ENCODE measurements at places on chromosomes 7 and 10.
A peak's percentile ranks its signal among the peaks of the same experiment; 100 is the strongest.

GRCh38 chr7:38630720-38631673, at the start of gene AMPH:
AMPH (minus strand) TSS chr7:38631373; CDS start chr7:38631351, 22 bp downstream.
- no peak for DNase-seq

DNA sequence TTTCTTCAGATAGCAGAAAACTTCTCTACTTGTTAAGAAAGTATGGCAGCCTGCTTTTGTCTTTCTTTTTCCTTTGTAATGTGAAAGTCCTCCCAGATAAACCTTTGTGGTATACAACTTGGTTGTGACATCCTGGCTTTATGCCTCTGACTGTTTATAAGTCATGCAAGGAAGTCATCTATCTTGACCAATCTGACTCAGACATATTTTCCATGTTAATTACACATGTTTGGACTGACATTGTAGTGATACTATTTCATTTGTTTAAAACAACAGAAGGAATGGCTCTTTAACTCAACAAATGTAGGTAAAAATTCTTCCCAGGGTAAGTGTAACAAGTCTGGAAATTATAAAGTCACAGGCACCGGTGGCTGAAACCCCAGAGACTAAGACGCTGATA, 341.6 kb upstream of the MEOX2 start:
- DNase-seq: no peak

- DNase-seq: no peak
Measured at GRCh38 chr7:15679306-15679705, 7.2 kb downstream of the MEOX2 start.

GRCh38 chr7:151011097-151011409, 13.2 kb downstream of the ATG9B start:
- no peak for DNase-seq

- DNase-seq: no peak
Measured at GRCh38 chr7:112290065-112290464, 83.6 kb downstream of the ZNF277 start.

DNA sequence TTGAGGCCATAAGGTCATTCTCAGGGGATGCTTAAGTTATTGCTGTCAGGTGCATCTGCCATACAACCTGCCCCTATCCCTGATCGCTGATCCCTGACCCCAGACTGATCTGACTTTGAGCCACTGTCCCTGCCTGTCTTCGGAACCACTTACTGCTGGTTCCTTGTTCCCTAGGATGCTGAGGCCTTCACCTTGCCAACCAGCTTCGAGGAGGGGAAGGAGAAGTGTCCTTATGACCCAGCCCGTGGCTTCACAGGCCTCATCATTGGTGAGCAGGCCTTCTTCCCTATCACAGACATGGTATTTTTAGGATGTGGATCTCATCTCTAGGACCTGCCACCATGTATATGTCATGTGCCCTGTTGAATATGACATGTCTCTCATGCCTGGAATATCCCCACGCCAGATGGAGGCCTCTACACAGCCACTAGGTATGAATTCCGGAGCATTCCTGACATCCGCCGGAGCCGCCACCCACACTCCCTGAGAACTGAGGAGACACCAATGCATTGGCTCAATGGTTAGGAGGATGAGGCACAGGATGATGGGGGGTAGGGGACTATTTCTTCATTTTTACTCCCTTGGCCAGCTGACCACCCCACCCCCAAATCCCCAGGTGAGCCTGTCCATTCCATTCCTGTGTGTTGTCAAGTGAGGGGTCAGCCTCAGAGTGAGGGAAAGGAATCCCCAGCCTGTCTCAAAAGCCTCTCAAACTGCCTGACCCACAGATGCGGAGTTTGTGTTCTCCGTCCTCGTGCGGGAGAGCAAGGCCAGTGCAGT, 9.0 kb downstream of the MRPL43 start:
- no peak for DNase-seq

DNA sequence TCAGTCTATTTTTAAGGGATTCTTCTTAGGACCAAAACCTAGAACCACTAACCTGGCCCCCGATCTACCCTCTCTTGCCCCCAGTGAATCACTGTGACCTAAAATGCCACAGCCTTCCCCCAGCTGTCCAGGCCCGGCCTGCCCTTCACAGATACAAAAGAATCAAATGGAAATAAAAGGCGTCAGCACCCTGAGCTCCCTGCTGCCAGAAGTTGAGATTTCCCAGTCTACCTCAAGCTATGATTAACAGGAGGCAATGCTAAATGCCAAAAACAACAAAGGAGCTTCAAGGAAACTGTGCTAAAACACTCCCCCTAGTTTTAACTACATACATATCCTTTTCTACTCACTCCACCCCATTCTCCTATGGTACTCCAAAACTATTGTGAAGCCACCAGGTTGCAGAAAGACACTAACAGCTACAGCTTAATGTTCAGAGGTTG, 67.8 kb downstream of the GSAP start:
- DNase-seq: no peak

GRCh38 chr7:157431951-157432540, 95.2 kb downstream of the DNAJB6 start:
- no peak for DNase-seq

DNA sequence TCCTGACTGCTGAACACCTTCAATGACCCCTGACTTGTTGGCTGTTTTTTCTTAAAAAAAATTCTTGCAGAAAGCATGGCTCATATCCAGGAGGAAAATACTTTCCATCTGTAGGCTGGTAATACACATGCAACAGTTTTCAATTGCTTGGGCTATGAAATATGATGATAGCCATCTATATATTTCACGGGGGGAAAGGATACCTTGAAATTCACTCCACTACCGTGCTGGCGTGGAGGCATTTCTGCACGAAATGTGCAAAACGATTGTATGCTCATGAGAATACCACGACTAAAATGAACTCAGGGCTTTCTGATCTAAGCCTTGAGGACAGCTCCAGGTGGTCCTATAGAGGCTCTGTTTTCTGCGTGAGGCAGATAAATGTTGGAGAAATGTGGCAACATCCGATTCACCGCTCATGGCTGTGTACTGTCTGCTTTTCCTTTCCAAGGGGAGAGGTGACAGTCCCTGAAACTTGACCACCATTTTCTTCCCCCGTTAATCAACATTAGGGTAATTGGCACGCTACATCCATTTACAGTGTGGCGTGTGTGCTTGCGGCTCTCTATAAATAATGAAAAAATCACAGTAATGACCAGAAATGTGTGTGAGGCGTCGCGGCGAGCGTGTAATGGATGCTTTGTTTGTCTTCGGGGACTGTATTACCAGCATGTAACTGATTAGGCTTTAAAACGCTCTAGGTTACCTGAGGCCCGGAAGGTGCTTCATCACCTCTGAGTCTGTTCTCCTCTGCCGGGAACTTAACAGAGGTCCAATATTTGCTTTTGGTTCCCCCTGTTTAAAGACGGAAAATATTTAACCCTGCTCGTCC, 12.8 kb upstream of the CARD11 start:
- DNase-seq: no peak

GRCh38 chr10:102195296-102195870, 30.7 kb upstream of the ELOVL3 start:
- no peak for DNase-seq

DNA sequence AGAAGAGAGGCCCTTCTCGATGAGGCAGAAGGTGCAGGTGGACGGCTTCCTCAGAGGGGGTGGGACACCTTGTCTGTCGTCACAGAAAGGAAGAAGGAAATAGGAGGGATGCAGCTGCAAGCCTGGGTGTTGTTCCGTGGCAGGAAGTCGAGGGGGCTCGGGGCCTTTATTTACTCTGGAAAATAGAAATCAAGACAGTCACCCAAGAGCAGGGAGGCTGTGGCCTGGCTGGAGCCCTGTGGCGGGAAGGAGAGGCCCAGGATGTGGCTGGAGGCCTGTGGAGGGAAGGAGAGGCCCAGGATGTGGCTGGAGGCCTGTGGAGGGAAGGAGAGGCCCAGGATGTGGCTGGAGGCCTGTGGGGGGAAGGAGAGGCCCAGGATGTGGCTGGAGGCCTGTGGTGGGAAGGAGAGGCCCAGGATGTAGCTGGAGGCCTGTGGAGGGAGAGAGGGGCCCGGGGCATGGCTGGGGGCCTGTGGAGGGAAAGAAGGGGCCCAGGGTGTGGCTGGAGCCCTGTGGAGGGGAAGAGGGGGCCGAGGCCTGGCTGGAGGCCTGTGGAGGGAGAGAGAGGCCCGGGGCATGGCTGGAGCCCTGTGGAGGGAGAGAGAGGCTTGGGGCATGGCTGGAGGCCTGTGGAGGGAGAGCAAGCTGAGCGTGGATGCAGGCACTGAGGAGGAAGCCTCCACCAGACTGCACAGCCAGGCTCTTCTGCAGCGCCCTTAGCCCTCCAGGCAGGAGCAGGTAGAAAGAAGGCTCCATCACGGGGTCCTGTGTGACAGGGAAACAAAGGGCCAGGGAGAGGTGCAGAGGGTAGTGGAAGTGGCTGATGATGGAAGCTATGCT, 97.3 kb upstream of the SFMBT2 start:
- DNase-seq: no peak

- DNase-seq: no peak
Measured at GRCh38 chr7:88355011-88355410, 48.3 kb upstream of the STEAP4 start.

DNA sequence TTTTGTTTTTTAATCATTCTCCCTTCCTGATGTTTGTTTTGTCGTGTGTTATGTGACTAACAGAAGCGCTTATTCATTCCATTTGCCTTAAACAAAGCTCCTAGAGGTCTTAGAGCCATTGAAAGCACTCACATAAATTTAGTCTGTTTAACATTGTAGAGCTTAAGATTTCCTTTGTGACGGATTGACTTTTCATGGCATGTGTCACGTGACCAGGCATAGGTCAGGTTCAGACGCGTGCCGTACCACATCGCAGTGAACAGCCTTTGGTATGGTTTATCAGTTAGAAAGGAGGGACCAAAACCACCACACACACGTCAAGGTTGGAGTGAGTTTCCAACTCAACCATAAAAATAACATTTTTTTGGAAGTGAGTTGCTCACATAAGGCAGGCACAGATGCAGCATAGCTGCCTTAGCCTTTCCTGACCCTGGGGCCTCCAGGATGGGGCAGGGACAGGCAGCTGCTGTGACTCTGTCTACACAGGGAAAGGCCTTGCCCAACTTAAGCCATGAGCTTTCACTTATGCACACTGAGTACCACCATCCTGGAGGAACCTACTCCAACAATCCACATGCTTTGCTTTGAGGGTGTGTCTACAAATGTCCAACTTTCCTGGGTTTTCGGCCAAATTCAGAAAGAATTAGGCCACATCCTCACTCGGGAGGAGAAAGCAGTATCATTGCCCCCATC, 55.5 kb downstream of the WDFY4 start:
- DNase-seq: no peak

GRCh38 chr7:25360451-25360850, 132.2 kb upstream of the NPVF start:
- DNase-seq: peak; percentile 29

- DNase-seq: no peak
Measured at GRCh38 chr10:69938541-69938991, 114.1 kb upstream of the MACROH2A2 start.

DNA sequence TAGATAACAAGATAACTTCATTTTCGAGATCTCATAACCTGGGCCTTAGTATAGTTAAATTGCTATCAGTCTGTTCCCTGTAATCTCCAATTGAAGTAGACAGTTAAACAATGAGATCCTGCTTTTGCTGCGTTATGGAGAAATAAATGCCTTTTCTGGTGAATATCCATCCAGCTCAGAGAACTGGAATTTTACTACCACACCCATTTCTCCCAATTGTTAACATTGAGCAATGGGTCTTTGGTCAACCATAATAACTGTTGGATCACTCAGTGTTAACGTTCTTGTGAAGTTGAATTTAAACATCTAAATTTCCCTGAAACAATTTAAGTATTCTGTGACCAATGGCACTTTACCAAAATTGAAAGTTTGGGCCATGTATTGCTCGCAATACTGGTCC, 3.0 kb downstream of the CALU start:
- DNase-seq: no peak

DNA sequence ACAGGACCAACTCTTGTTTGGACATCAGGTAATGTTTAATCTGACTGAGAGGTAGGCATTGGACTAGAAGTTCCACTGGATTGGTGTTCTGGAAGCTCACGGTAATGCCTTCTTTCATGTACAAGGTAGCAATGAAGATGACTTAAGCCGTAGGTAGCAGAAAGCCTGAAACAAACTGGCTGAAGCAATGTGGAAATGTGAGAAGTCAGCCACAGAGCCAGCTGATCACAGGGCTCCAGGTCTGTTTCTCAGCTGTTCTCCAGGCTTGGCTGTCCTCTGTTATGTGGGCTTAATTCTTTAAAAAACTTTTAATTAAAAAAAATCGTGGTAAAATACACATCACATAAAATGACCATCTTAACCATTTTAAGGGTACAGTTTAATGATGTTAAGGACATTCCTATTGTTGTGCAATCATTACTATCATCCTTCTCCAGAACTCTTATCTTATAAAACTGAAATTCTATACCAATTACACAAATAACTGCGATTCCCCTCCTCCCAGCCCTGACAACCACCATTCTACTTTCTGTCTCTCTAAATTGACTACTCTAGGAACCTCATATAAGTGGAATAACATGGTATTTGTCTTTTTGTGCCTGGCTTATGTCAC, 101.4 kb upstream of the ZNF32 start:
- no peak for DNase-seq

GRCh38 chr10:90960355-90960814, 39.5 kb upstream of the ANKRD1 start:
- no peak for DNase-seq

DNA sequence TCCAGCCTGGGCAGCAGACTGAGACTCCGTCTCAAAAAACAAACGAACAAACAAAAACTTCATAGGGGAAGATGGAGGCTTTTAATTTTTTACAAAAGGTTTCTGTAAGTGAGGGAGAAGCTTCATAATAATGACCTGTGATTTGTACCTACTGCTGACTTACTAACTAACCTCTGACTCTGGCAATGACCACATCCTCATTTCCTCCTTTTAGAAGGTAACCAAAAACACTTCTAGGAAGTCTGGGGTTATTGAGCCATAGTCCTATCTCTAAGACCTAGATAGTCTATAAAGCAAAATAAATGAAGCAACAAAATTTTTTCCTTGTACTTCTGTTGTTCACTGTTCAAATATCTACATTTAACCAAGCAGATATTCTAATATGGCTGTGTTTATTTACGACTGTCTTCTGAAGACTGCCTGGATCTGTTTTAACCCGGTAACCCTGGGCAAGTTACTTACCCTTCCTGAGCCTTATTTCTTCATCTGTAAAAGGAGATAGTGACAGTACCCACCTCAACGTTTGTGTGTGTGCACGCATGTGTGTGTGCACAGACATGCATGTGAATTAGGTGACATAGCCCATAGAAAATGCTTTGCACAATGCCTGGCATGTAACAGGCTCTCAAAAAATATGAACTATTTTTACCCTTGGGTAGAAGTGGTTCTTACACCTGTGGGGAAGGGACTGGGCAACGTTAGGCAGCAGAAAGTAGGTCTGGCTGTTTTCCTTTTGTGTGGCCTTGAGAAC, 30.8 kb upstream of the SMNDC1 start:
- no peak for DNase-seq
